ENCODE measurements at places on chromosomes 16 and 17.

- peak; percentile 86 for DNase-seq
Measured at GRCh38 chr16:72978212-72978611, 69.7 kb downstream of the ZFHX3 start.

- DNase-seq: no peak
Measured at GRCh38 chr17:64135000-64135399, 5.1 kb upstream of the ERN1 start.

DNA sequence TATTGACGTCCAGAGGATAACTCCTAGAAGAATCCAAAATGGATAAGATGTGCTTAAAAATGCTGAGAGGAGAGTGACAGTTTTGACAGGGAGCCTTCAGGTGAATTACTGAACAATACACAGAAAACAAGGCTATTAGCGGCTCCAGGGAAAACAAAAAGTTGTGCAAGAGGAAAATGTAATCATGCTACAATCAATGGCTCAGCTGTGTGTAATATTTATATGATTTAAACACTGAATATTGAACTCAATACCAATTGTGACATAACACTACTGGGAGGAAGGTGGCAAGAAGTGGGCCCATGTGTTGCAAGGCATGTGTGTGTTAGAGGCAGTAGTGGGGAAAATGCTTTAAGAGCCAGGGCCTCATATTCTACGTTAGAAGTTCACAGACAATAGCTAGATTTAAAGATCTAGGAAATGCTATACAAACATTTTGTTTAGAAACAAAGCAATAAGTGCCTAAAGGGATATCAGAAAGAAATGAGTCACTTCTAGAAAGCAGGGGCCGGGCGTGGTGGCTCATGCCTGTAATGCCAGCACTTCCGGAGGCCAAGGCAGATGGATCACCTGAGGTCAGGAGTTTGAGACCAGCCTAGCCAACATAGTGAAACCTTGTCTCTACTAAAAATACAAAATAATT, 253.2 kb upstream of the IRX5 start:
- no peak for DNase-seq

DNA sequence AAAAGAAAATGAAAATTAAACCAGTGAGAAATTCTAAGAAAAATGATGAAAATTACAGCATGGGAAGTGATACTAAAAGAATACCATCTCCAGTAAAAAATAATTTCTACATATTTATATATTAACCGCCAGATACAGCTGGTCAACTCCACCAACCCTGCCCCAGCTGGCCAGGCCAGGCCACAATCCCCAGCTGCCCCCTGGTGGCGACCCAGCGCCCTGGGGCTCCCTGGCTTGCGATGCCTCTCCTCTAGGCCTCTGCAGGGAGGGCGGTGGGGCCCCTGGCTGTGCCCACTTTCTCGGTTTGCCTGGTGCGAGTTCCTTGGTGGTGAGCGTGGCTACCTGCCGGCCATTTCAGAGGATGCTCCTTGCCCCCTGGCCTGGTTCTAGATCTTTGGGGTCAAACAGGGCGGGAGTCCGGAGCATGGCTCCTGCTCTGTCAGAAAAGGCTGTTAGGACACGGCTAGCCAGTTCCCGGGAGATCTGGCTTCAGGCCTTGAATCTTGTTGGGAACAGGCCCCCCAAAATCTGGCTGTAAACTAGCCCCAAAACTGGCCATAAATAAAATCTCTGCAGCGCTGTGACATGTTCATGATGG, 14.5 kb downstream of the GLIS2 start:
- peak; percentile 71 for DNase-seq

- DNase-seq: no peak
Measured at GRCh38 chr16:82157836-82158235, 12.2 kb downstream of the MPHOSPH6 start.

GRCh38 chr16:82402665-82403218, 224.0 kb upstream of the CDH13 start:
- no peak for DNase-seq

DNA sequence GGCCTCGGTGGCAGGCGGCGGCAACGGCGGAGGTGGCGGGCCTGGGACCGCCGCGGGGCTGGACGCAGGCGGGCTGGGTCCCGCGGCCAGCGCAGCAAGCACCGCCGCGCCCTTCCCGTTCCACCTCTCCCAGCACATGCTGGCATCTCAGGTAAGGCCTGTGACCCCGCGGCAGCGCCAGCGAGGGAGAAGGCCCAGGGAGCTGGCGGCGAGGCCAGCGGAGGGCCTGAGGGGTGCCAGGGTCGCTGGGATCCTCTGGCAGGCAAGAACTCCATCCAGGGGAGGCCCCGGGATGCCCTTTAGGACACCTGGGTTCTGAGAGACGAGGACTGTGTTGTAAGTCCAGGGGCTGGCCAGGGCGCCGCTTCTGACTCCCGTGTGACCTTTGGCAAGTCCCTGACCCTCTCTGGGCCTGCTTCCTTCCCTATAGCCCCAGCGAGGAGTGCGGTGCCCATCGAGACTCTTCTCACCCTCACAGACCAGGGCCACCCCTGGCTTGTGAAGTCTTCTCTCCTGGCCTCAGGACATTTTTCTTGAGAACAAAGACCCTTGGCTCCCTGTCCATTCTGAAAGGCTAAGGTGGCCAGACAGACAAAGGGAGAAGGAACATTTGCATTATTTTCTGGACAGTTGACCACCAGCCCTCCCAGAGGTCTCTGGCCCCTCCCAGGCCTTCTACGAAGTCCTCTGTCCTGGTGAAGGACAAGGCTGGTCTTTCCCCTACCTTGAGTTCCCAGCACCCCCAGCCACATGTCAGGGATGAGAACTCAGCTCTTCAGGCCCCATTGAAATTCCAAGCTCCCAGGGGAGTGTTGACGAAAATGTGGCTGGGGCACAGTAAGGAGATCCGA, 6.3 kb downstream of the TBX2 start:
- DNase-seq: no peak

All from inflammatory macrophage treated with lipopolysaccharide for 4 hours (primary cell).